ENCODE measurements at places on chromosomes 7 and 10. TPM values are rescaled to one million over a fixed set of nuclear protein-coding genes. Genes with fewer than 3 reads are reported as not detected.

Gene IL6
- 1.6 TPM for polyA plus RNA-seq

Gene OR2A1
- polyA plus RNA-seq = not detected

Gene UNC5B
- polyA plus RNA-seq = 31.8 TPM

Gene ZCWPW1
- 6.4 TPM for polyA plus RNA-seq

Gene MKX
- 0.61 TPM for polyA plus RNA-seq

Gene TAF3
- polyA plus RNA-seq = 14.4 TPM
